Activated CD8-positive, alpha-beta T cell treated with anti-CD3 and anti-CD28 coated beads, Interleukin-2, amount 10 ng/mL, durations not matched to agents 7 days and 5 days (primary cell): ENCODE measurements at places on chromosomes 1 and 21. TPM values are rescaled to one million over a fixed set of nuclear protein-coding genes. Genes with fewer than 3 reads are reported as not detected.

LCE2A gene
- not detected for total RNA-seq

DNA sequence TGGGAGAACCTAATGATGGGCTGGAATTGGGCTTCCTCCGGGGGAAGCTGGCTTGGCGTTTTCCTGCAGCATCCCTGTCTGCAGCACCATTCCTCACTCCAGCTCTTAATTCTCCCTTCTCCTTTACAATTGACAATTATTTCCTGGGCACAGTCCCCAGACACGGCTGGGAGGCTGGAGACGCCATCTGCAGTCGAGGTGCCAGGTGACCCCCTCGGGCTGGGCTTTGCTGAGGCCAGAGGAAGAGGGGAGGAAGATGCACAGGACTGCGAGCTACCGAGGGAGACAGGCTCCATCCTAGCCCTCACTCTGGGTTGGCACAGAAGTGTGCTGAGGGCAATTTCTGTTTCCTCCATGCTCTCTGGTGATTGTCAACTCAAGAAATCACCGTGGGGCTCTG, 453.8 kb downstream of the PTPRU start:
- no peak for DNase-seq

GRCh38 chr1:48841461-48841860, 64.8 kb upstream of the BEND5 start:
- no peak for DNase-seq

DNA sequence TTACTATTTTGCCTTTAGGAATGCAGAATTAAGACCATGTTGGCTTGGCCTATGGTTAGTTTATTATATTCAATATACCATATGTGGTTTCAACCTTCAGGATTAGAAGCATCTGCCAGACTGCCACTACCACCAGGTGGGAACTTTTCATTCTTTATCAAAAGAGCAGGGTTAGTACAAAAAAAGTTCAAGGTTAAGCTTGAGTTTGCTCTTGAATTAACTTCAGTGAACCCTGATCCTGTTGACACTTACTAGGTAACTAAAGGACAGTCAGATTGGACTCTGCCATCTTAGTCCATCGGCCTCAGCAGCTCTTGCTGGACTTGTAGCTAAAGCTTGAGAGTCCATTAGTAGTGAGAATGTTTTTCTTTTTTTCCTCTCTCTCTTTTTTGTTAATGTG, 22.1 kb downstream of the CLIC4 start:
- no peak for DNase-seq

GRCh38 chr1:25617625-25618432, 1.2 kb downstream of the MAN1C1 start:
- DNase-seq: no peak

CAPN9 gene
- not detected for total RNA-seq

DNA sequence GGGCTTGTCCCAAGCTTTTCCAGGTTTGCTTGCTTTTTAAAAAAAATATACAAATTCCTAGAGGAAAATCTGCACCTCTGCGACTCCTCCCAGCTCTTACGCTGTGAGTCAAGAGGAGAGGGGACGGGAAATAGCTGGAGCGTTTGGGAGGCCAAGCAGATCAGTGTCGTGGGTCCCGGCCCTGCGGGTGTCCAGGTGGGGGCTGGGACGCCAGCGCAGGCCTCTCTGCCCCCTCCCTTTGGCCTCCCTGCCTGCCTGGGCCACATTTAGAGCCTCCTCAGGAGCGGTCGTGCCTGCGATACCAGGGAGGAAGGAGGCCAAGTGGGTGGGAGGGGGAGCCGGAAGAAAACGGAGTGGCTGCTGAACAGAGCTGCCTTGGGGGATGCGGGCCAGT, 9.0 kb downstream of the WNT4 start:
- DNase-seq: no peak
